ENCODE measurements at places on chromosomes 3 and 15.

DNA sequence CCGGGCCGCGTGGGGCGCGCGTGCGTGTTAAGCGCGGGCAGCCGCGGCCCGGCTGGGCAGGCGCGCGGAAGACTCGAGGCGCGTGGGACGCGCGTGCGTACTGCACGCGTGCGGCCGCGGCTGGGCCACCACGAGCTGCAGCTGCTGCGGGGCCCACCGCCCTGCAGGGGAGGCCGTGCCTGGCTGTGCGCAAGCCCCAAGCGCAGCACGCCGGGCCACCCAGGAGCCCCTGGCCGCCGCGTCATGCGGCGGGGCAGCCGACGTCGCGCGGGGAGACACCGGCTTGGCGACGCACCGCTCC lies 590 bp upstream of the TRIM71 start:
- DNase-seq, result no peak

- DNase-seq, result no peak
Measured at GRCh38 chr3:184457329-184457728, 77.5 kb downstream of the CHRD start.

DNA sequence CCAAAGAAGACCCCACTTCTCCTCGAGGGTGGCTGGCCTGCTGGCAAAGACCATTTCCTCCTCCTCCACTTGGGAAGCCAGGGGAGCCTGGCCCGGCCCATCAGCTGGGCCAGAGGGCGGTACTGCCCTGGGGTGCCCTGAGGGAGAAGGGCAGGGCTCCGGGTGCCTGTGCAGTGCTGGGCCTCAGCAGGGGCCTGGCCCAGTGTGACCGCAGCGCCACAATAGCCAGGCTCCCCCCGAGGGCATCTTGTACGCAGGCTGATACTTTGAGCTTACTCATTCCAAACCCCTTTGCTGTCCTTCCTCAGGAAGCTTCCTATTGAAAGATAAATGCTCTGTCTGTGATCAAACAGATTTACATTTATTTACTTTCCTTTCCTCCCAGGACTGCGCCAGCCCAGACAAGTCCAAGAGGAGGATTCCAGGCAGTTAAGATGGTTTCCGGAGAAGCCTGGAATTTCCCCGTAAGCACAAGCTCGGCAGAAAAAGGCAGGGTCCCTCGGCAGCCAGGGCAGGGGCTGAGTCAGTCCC lies 240.1 kb downstream of the XXYLT1 start:
- DNase-seq, result no peak

- no peak for DNase-seq
Measured at GRCh38 chr3:54507876-54508460, 385.6 kb downstream of the CACNA2D3 start.

DNA sequence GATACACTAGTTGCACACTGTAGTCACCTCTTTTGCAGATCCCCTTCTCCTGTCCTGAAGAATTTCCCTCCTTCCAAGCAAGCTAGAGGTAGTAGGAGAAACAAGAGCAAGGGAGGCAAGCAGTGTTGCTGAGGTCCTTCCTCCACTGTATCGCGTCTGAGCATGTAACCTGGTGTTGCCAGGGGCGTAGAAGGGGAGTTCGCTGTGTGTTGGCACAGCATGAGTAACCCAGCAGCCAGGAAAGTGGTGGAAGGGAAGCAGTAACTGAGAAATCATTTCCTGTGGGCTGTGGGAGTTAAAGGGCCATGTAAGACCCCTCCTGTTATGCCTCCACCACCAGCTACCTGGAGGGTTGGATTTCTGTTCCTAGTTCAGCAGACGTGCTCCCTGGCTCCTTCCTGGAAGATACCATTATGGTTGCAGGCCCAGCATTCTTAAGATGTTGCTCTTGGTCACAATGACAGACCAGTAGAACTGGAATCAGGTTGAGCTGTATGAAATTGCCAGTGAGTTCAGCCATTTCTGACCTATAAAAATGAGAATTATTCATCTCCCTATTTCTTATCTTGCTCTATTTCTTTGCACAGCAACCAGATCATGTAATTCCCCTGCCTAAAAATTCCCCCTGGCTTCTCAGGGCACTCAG lies 215.3 kb upstream of the TOPAZ1 start:
- no peak for DNase-seq

DNA sequence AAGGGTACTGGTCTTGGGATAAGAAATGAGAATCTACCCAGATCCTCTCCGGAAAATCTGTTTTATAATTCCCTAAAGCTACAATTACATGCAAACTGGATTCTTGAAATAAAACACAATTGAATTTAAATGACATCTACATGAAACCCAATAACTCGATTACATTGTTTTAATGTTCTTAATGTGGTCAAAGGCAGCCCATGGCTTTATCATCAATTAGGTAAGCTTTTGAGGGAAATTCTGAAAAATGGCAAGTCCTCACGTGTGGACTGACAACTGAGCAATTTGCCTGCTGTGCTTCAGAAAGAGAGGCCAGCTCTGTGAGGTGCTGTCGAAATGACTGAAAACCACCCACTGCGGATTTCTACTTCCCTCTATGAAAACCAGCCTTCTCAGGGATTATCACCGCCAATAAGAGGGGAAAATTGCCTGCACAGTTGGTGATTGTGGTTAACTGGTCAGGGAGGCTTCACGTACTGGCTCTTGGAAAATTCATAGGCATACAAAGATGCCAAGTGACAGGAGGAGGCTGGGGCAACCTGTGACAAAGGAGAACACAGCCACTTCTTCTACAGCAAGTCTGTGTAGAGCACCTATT lies 200.8 kb upstream of the SLCO3A1 start:
- no peak for DNase-seq

DNA sequence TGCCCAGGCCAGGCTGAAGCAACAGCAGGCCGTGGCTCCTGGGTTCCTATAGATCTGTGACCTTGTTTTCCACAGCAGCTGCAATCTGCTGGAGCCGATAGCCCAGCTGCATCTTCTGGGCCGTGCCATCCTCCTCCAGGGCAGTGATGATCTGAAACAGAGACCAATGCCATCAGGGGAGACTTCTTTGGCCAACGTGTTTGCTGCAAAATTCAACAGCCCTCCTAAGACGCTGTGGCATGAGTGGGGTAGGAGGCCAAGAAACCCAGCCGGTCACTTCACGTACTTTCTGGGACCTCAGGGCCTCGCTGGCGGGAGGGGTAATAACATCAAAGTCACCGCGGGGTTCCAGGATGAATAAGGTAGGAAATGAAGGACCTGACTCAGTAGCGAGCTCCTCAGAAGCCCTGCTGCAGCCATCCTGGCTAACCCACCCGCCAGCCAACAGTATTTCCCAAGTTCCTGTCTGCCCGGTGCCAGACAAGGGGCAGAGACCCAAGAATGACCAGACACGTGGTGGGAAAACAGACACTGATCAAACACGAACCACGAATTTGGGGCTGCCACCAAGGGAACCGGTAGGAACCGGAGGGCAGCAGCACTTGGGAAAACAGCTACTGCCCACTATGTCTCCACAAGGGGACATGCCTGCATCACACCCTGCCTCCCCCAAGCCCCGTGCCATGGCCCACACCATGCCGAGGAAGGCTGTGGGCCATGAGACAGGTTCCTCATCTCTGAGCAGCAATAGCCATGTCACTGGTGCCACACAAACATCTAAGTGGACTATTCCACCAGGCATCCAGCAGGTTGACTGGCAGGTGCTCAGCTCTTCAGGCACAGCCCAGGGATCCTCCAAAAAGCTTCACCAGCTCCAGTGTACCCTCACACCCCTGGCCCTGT lies 25.2 kb downstream of the PLXNB1 start:
- no peak for DNase-seq

- no peak for DNase-seq
Measured at GRCh38 chr3:115245899-115246298, 98.8 kb upstream of the ZBTB20 start.

DNA sequence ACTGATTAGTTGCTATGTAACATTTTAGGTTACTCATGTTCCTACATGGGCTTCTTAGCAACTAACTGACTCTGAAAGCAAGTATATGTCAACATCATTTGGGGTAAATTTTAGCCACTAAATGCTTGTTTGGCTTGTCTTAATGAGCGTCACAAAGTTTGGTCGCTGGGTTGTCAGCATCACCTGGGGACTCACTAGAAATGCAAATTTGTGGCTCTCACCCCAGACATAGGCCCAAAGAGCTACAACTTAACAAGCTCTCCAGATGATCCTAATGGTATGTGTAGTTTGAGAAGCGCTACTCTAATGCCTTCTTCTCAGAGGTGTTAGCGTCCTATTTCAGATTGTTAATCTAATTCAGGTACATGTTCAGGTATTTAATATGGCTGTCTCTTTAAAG lies 32.7 kb upstream of the CPOX start:
- no peak for DNase-seq

DNA sequence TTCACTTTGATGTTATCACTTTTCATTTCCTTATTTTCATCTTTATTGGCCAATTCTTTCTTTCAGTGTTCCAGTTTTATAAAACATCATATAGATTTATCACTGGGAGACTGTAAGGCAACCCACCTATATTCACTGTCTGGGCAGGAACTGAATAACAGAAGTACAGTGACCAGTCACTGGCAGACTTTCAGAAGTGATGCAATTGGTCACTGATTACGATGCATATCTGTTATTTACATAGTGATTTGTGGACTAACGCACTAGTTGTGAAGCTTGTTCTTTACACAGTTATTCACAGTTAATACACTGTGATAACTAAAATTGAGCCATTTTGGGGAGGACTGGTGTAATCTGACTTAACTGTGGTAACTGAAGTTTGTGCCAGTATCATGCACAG lies 190.2 kb upstream of the DPH6 start:
- no peak for DNase-seq

DNA sequence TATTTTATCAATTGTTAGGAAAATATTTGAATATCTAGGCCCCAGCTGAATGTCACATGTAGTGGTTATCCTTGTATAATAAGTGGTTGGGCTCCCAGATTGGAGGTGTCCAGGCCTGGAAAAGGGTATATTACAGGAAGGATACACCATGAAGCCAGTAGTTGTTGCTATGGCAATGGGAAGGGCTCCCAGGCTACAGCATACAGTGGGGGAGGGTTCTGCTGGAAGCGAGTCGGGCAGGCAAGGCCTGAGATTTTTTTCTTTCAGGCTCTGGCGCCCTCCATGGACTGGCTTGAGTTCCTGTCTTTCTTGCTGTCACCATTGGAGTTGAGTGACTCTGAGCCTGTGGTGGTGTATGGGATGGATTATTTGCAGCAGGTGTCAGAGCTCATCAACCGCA lies 8.9 kb downstream of the ECE2 start:
- peak; percentile 32 for DNase-seq

DNA sequence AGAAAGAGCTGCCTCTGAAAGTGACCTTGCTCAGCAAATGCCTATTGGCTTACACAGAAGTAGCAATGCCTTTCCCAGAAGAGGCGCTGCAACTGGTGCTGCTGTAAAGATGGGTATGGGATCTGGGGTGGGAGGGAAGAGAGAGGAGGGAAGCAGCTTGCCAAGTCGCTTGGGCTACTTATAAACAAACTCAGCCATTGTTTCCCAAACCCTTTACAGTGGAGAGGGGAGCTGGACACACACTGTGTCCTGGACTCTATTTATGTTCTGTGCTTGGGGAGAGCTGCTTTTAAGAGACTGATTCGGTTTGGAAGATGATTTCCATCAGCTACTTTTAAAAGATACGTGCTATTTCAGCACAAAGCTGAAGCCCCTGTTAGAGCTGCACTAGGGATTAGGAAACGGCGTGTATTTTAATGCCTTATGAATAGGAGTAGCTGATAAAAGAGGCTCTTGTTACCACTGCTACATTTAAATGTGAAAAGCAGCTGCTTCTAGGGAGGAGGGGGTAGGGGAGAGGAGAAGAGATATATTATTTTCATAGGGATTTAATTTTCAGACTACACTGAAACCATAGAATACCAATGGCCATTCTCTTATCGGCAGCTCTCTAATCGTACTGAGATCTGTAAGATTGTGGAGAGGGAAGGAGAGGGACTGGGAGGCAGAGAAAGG lies 440.6 kb downstream of the MCTP2 start:
- no peak for DNase-seq

- peak; percentile 20 for DNase-seq
Measured at GRCh38 chr3:196273655-196274054, 13.9 kb downstream of the PCYT1A start.

- DNase-seq, result no peak
Measured at GRCh38 chr15:29870495-29871151, 48.4 kb upstream of the TJP1 start.

DNA sequence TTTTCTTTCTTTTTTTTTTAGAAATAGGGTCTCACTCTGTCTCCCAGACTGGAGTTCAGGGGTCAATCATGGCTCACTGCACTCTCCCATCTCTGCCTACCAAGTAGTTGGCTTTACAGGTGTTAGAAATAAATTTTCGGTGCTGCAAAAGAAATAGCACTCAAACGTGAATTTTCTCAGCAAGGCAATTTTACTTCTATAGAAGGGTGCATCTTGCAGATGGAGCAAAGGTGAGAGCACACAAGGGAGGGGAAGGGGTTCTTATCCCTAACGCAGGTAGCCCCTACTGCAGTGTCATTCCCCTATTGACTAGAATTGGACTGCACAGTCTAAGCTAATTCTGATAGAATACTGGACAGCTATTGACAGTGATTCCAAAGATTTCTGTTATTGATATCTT lies 6.8 kb upstream of the FBLN2 start:
- no peak for DNase-seq

DNA sequence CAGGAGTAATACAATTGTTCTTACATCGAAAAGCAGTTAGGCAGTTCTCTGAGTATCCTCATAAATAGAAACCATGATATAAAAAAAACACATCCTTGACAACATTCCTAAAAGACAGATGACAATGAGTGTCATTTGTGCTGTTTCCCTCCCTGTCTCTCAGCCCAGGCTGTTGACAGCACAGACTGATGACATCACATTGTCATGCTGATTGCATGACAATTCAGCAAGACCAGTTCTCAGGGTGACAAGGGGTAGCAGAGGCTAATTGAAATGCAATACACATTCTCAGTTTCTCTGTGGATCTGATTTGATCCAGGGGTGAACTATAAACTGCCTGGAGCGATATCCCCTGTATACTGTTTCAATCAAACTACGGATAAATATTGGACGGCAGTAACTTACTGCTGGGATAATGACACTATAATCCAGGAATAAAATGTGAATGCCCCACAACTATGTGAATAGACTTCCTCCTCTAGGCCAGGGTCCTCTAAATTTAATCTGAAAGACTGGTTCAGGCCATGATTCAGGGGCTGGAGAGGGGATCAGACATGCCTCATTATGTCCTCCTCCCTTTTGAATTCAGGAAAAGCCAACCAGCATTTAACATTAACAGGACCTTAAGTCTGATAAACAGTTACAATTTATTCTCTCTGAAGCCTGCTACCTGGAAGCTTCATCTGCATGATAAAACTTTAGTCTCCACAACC lies 16.7 kb upstream of the EIF1B start:
- no peak for DNase-seq

DNA sequence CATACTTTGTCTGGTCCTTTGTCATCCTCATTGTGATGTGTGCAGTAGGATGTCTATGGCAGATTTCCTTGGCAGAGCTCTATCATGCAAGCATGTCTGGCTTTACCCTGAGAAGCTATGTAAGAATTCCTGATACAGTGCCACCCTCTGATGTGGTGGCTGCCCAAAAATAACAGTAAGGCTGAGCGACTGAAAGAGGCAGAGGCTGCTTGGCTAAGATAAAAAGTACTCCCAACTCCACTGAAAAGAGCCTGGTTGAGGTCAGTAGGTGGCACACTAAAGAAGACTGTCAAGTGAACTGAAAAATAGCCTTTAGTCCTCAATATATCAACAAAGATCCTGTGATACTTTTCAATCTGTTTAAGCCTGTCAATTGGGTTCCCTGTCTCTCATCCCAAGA lies 31.7 kb downstream of the BTLA start:
- no peak for DNase-seq

Data from CD4-positive, alpha-beta T cell treated with Interleukin-17A for 4 hours (primary cell).